ENCODE measurements at places on chromosomes 1 and 21. TPM values are rescaled to one million over a fixed set of nuclear protein-coding genes. Genes with fewer than 3 reads are reported as not detected.

The ARHGAP29 gene
- 26.5 TPM for total RNA-seq

The CCDC28B gene
- total RNA-seq = 15.0 TPM

The HSD3B2 gene
- not detected for total RNA-seq

GRCh38 chr1:37858931-37859506 is 373 bp downstream of the MTF1 start:
- DNase-seq = peak; percentile 66

DNA sequence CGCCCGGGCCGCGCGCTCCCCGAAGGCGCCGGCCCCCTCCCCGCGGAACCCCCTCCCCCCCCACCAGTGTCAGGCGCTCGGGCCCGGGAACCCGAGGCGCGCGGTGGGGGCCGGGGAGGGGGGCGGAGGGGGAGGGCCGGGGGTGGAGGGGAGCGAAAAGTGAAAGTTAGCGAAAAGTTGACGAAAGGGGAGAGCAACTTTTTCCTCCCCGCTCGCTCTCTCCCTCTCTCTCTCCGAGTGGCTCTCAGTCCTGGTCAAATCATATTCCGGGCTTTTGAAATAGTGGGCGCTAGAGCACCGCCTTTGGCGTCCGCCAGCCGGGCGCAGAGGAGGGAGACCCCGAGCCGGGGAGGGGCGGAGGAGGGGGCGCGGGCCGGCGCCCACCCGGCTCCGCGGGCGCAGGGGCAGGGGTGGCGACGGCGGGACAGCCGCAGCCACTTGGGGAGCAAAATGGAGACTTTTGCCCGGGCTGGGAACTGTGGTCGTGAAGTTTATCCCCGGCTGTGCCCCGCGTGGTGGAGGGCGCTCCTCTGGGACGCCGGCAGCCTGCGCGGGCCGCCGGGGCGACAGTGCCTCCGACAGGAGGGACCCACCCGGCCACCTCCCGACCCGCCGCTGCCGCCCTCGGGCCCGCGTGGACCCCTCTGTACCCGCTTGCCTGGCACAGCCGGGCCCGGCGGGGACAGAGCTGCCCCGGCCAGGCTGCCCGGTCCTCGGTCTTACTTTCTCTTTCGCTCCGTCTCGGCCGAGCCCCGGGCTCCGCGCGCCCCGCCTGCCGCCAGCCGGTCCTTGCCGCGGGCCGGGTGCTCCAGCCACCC is 697 bp downstream of the PRDM16 start:
- DNase-seq = peak; percentile 64

DNA sequence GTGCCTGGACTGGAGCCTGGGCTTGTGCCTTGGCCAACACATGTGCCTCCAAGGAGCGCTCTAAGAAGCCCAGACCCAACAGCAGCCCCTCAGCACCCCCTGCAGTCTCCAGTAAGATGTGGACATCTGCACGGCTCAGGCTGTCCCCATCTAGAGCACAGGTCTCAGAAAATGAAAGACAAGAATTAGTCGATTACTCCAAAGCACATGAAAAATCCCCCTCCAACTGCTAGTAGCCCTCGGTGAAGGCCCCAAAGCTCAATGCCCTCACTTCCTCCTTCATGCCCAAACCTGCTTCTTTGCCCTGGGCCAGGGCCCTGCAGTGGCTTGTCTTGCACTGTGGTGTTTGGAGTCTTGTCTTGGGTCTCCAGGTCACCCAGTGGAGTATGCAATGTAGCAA is 21.9 kb upstream of the ERO1B start:
- DNase-seq = no peak

DNA sequence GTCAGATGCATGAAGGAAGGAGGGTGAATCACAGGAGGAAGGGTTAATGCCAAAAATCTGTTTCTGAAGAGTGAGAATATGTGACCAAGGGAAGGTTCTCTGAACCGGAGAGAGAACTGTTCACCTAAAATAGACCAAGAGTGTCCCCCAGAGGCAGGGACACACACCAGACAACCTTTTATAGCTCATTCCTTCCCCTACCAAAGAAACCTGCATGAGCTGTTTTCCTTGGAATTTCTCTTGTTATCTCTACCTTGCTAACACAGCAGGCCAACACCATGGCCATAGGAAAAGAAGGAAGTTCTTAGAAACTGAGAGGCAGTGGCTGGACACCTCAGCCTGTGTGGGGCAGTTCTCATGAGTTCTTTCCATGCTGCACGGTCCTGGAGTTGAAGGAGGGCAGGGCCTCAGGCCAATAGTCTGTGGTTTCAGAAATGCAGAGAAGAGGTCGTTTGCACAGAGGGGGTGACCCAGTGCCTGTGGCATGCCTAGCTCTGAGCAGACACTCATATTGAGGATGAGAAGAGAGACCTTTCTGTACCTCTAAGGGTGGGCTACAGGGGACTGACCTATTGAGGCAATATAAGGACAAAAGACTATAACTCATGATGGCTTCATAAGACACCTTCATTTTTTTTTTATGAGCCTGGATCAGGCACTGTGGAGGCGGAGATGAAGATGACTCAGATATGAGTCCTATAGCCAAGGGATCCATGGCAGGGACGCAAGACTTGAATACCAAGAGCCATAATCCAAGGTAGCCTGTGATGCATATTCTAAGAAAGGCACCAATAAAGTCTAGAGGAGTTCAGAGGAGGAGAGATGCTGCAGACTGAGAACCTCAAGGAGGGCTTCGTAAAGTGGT is 39.4 kb downstream of the IGFN1 start:
- DNase-seq = no peak

DNA sequence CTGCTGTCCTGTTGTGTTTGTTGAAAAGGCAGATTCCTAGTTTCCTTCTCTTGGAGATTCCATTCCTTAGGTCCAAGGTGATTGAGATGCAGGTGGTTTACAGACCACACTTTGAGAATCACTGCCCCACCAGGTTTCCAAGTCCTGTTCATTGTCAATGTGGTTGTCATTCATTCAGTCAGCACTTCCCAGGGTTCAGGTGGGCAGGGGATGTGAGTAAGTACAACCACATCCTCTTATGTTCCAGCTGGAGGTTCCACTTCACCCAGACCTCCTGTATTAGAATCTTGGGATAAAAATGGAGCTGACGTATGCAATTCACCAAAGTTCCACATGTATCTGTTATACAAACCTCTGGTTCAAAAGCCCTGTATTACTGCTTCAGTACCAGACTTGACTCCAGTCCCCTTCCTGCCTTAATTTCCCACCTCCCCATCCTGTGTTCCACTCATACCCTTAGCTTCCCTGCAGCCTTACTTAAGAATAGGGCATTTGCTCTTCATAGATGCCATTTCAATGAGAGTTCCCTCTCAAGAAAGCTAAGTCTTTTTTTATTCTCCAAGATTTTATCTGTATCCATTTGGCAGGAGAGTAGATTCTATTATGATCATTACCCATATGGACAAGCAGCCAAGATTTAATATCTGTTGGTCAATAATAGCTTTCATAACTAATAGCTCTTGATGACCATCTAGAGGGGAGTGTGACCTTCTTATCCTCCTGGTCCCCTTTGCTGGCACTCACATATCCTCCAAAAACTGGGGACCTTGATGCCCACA is 46.0 kb upstream of the CAMK1G start:
- no peak for DNase-seq

GRCh38 chr1:32703479-32704291 is 1.1 kb upstream of the SYNC start:
- DNase-seq = peak; percentile 77

DNA sequence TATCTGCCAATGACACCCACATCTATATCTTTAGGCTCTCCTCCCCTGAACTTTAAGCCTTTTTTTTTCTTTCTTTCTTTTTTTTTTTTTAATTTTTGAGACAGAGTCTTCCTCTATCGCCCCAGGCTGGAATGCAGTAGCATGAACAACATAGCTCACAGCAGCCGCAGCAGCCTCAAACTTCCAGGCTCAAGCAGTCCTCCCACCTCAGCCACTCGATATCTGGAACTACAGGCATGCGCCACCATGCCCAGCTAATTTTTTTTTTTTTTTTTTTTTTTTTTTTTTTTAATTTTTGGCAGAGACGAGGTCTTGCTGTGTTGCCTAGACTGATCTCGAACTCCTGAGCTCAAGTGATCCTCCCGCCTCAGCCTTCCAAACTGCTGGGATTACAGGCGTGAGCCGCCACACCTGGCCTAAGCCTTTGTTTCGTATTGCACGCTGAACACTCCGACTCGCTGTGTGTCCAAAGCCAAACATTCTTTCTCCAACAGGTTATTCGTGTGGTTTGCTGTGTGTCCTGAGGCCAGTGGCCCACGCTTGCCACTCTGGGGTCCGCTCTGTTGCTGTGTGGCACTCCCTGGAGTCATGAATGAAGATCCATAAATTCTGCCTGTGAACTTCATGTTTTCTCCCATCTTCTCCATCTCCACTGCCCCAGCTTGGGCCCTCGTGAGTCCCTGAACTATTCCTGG is 119.4 kb downstream of the CAMTA1 start:
- DNase-seq = no peak

DNA sequence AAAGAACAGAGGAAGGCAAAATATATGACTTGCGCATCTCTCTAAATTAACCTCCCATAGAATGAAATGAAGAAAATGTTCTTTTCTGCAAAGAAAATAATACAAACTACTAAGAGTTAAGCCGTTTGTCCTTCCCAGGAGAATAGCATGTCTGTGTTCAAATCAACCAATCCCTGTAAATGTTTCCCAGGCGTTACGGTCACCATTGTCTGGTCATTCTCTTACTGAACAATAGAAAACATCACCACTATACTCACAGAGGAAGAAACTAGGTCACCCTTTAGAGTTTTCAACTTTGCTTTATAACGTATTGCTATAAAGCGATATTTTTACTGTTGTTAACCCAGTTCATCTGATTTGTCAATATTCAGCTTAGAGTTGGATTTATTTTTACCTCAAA is 34.1 kb downstream of the COL11A1 start:
- no peak for DNase-seq

DNA sequence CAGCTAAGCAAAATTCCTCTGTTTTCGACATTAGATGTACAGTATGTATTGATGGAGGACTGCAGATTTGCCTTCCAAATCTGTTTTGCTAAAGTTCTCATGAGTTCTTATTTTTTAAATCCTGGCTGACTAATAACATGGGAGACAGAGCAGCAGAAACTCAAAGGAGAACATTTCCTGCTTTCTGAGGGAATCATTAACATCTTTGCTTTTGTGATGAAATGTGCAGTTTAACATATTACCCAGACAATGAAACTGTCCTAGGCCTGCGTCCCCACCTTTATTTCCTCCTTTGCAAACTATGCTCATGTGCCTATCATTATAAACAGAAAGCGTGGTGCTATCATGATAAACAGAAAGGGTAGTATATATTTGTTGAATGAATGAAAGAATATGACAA is 149.9 kb downstream of the ZP4 start:
- DNase-seq = no peak

GRCh38 chr1:96362623-96363022 is 359.0 kb upstream of the PTBP2 start:
- no peak for DNase-seq

- no peak for DNase-seq
Measured at GRCh38 chr1:41733021-41733420, 185.7 kb downstream of the HIVEP3 start.

DNA sequence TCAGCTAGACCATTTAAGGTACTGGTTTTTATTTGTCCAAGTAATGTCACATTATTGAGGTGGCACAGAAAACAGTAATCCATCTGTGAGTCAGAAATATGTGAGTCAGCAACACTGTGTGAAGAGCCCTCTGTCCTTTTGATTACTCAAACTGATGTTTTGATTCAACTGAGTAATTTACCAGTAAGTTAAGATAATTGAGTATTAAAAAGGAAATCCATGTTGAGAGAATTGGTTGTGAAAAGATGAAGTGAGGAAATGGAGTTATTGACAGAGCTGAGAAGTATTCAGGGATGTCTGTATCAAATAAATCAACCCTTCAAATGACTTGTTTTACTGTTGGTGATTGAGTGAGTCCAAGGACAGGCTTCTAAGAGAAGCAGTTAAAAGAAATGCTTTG is 302.7 kb upstream of the SGIP1 start:
- DNase-seq = no peak

DNA sequence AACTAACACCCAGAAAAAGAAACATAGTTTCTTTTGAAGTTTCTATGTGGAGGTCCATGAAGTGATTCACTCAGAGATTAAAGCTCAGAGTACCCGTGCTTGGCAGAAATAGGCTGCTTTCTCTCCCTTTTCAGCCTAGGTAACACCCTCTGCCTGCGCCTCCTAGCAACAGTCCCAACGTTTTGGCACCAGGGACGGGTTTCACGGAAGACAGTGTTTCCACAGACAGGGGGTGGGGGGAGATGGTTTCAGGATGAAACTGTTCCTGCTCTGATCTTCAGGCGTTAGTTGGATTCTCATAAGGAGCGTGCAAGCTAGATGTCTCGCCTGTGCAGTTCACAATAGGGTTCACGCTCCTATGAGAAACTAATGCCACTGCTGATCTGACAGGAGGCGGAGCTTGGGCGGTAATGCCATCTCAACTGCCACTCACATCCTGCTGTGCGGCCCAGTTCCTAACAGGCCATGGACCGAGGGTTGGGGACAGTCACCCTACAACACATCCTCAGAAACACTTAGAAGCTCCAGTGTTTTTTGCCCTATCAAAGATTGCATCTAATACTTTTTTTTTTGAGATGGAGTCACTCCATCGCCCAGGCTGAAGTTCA is 53.2 kb downstream of the CHML start:
- DNase-seq = no peak

- DNase-seq = peak; percentile 46
Measured at GRCh38 chr1:11488966-11489625, 10.1 kb downstream of the DISP3 start.

- no peak for DNase-seq
Measured at GRCh38 chr1:203129501-203130231, 2.1 kb downstream of the ADORA1 start.
